ENCODE measurements at places on chromosomes 4 and X. TPM values are rescaled to one million over a fixed set of nuclear protein-coding genes. Genes with fewer than 3 reads are reported as not detected.

GRCh38 chr4:10144966-10145365, 28.4 kb upstream of the WDR1 start:
- no peak for DNase-seq

The EGFL6 gene
- total RNA-seq: not detected

DNA sequence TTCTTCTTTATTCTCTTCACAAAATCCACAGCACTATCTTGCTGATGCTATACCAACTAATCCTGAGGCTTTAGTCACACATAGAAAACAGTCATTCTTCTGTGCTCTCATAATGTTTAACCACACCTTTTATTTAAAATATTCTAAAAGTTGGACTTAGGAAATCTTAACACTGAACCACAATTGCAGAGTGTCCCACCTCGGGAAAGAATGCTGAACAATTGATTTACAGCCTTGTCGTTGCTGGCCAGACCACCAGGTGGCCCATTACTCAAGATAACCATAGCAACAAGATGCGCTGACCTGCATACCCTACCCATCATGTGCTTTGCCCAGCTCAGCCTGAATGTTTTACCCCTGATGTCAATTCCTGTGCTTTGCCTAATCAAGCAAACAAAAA, 100.8 kb downstream of the ARSJ start:
- DNase-seq: no peak

The SSX4B gene
- total RNA-seq: not detected

DNA sequence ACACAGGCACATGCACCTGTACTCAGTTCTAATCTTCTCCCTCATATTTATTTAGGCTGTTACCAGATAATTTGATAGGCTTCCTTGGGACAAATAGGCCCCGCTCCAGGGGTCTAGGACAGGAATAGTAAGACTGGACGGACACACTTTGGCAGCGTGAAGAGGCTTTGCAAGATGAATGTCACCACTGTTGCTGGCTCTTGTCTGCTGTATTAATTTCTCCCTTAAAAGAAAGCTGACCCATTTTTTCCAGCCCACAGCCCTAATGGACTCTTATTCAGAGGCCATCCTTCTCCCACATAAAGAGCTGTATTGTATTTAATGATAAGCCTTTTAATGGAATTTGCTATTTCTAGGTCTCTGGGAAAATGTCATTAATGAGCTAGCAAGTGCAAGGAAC, 18.0 kb downstream of the FAM184B start:
- DNase-seq: no peak

DNA sequence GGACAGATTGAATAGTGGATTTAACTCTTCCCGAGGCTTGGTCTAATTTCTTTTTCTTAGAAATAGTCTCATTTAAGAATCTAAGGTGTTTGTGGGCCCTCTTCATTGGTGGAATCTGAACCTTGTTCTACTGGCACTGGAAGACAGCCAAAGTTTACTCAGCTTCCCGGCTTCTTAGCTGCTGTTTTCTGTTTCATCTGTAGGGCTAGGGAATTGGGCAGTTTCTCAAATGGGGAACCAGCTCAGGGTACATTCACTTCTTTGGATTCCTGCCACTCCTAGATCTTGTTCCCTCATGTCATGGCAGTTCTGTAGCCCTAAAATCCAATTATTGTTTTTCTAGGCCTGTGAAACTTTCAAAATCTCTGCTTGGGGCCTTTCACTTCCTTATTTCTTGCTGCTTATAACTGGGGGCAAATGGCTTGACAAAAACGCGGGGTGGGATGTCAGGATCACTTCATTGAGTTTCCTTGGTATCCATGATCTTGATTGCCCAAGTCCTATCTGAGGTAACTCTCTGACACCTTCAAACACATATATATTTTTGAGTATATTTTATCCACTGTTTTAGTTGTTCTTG, 985.0 kb downstream of the C4orf33 start:
- DNase-seq: no peak

- DNase-seq: no peak
These were observed 13.0 kb downstream of the RGS12 start for GRCh38 chr4:3305610-3306371.

- DNase-seq: no peak
These were observed 205.1 kb downstream of the PPP3CA start for GRCh38 chr4:101142259-101142658.

The SRPK3 gene
- total RNA-seq: 24.6 TPM

- no peak for DNase-seq
These were observed 73.8 kb downstream of the POLA1 start for GRCh38 chrX:24767557-24767956.

DNA sequence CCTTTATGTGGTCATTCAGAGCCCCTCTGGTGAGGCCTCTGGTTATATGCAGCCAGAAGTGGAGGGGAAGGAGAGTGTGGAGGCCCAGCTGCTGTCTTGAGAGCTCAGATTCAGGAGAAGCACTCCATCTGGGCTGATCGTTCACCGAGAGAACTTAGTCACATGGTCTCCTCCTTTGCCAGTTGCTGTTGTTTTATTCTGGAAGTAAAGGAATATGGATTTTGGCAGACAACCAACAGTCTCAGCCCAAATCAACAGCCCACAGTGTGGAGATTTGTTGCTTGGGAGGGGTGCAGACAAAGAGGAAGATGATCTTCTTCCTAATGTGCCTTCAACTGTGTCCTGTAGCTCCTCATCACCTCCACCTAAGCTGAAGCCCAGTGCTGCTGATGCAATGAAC, 355.4 kb downstream of the ANK2 start:
- no peak for DNase-seq

DNA sequence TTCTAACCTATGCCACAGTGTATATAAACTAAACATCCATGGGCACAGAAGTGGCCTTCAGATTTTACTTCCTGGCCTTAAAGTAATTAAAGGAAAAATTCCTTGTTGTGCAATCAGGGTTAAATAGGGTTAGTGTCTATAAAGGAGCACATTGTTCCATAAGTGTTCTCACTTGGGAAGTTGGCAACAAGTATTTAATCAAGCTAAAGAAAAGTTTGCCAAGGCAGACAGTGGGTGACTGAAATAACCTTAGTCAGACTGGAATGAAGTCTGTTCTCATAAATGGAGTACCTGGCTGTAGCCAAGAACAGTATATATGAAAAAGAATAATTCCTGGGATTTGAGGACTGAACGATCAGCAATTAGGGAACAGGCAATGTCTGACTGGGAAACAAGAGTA, 213.6 kb downstream of the HTR2C start:
- DNase-seq: no peak

DNA sequence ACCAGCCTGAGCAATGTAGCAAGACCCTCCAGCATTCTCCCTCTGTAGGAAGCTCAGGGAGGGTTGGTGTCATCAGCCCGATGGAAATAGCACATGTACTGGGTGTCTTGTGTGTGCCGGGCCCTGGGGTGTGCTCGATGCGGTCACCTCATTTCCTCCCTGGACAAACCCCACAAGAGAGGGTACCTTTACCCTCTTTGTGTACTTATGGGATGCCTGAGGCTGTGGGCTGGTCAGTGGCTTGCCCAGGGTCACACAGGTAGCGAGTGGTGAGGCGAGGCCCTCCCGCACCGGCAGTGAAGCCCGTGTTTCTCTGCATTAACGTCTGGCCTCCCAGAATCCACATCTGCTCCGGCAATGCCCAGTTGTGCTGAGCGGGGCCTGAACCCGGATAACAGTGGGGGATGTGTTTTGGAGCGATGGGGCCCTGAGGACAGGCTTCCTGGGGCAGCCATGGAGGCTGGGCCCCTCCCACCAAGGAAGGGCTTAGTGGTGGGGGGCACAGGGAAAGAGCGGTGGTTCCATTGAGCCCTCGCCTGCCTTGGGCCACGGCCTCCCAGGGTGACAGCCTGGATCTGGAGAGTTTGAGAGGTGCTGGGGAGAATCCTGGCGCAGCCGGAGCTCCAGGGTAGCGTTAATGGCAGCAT, 8.1 kb downstream of the PSAPL1 start:
- DNase-seq: peak; percentile 23

The AFM gene
- not detected for total RNA-seq

The SMPX gene
- 403 TPM for total RNA-seq

DNA sequence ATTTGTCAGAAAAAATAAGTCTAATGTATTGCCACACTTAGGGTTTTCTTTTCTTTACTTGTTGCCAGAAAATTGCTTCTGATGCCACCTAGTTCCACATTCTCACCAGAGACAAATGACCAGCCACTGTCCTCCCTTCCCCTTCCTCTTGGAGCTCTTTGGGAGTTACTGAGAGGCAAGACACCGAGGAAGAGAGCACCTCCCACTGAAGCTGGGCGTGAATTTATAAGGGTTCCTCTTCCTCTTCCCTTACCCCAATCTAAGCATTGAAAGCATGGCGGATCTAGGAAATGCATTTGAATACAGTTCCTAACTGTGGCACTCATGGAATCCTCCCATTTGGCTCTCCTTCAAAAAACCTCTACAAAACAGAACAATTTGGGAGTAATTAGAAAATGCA, 30.0 kb downstream of the ANXA3 start:
- no peak for DNase-seq

DNA sequence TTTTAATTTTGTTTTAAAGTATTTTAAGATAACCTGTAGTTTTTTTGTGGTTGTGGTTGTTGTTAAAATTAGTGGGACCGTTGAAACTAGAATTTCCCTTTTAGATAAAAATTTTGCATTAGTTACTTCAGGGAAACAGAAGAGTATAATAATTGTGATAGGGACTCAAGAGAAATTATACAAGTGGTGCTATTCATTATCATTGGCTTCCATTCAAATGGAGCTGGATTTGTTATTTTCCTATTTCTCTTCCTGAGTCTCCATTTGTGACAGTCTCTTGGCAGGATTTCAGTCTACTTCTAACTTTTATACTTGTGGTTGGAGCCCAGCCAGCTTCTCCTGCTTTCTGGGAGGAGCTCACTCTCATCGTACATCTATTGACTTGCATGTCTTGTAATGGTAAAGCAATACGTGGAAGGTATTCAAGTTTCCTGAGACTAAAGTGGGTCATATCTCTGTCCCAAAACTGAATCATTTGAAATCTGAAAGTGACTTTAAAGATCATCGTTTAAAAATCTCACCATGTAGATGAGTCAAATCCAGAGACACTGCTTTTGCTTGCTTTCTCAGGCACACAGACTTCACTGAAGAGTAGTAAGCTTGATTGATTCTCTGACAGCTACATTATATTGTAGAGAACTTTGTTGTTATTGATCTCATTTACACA, 155.8 kb downstream of the RPA4 start:
- no peak for DNase-seq

The MAMLD1 gene
- 0.56 TPM for total RNA-seq

GRCh38 chr4:106208481-106209460, 107.2 kb downstream of the TBCK start:
- DNase-seq: no peak

- no peak for DNase-seq
These were observed 859.3 kb downstream of the RPA4 start for GRCh38 chrX:97743014-97743413.

DNA sequence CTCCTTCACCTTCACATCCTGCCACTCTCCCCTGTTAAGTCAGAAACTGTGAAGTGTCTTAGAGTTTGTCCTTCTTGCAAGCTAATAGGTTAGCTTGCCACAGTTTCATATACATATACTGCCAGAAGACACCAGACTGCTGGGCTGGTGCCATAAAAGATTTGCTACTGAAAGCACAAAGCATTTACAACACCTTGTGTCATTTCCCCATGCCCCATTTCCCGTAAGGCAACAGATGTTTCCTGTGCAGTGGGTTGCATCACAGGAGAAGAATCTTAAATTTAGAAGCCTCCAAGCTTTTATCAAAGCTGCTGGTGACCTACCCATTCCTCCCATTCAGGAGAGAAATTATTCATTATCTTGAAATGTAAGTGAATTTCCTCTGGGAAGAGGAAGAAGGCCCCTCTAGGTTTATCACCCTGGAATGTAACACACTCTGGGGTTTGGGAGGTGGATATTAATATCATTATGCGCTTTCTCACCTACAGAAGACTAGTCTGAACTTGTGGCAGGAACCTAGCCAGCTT, 34.5 kb upstream of the RAB33B start:
- peak; percentile 64 for DNase-seq

The PITX2 gene
- 25.4 TPM for total RNA-seq

DNA sequence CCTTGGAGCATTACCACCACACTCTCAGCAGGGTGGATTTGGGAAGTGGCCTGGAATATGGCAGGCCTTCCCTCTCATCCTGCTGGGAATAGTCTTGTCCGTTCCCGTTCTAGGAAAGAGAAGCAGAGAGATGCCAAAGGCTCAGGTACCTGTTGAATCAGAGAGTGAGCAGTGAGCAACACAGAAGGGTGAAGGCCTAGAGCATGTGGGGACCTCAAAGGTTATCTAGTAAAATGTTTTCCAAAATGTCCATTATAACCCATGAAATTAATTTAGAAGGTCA, 30.8 kb downstream of the SLC16A2 start:
- no peak for DNase-seq

Data from right atrium auricular region (tissue), 2 donors.